ENCODE measurements at places on chromosomes 16 and 17.
A peak's percentile ranks its signal among the peaks of the same experiment; 100 is the strongest.

- no peak for DNase-seq
Measured at GRCh38 chr17:61464130-61464842, 12.1 kb downstream of the TBX4 start.

DNA sequence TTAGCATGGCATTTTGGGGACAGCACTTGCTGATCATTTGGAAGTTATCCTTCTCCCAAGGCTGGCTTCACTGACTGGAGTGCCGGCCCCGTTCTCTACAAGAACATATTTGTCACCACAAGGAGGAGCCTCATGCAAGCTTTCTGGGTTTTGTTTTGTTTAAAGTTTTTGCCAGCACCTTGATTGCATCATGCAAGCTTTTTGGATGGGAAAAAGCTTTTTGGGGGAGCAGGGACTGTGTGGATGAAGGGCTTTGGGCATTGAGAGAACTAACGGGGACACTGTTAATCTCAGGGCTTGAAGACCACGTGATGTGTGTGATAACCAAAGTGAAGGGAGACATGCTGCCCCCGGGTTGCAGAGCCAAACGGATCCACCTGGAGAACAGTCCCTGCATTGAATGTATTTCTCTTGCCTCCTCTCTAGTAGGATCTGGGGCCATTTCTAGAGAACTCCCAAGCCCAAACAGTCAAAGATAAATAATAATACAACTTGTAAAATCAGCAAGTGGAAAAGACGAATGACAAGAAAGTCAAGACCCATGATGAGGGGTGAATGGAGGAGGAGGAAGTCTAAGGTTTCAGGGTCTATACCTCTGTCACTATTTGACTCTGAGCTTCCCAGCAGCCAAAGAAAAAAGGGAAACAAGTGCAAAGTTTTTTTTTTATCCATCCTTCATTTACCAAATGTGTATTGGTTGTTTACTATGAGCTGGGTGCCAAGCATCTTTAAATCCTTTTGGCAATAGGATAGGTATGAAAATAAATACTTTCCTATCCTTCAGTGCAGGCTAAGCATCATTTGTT is 17.2 kb downstream of the TMEM114 start:
- no peak for DNase-seq

DNA sequence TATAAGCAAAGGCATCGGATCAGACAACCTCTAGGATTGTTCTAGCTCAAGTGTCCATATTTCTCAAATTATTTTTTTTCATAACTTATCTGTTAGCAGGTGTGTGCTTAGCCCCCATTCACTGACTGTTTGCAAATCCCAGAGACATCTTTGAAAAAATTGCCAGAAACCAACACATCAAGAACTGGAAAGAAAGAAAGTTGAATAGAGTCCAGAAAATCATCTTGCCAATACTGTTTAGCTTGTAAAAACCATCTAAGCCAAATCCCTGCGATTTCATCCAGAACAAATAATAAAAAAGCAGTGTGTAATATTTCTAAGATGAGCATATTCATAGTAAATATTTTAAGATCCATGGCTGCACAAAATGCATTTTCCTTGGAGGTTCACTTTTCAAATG is 64.5 kb downstream of the WSCD1 start:
- DNase-seq, result no peak

GRCh38 chr17:49297141-49297540 is 64.9 kb downstream of the ZNF652 start:
- peak; percentile 33 for DNase-seq

DNA sequence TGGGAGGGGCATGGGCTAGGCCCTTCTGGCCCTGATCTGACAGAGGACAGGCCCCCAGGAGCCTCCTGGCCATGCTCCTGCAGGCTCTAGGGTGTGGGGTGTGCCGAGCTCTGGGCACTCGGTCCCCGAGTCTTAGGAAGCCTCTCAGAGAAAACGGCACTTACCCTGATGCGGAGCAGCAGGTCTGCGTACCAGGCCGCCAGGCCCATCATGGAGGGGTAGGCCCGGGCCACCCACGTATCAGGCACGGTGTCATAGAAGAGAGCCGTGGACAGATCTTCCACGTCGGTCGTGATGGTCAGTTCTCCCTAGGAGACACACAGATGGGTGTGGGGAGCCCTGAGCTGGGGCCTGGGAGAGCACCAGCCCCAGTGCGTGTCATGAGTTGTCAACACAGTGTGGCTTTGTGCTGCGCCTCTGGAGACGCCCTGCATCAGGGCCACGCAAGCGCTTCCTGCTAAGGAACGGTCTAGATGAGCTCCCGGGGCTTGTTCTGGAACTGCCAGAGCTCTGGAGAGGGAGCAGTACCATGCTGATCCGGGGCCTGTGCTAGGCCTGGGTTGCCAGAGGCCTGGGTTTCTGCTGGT is 47.9 kb downstream of the PGS1 start:
- no peak for DNase-seq

DNA sequence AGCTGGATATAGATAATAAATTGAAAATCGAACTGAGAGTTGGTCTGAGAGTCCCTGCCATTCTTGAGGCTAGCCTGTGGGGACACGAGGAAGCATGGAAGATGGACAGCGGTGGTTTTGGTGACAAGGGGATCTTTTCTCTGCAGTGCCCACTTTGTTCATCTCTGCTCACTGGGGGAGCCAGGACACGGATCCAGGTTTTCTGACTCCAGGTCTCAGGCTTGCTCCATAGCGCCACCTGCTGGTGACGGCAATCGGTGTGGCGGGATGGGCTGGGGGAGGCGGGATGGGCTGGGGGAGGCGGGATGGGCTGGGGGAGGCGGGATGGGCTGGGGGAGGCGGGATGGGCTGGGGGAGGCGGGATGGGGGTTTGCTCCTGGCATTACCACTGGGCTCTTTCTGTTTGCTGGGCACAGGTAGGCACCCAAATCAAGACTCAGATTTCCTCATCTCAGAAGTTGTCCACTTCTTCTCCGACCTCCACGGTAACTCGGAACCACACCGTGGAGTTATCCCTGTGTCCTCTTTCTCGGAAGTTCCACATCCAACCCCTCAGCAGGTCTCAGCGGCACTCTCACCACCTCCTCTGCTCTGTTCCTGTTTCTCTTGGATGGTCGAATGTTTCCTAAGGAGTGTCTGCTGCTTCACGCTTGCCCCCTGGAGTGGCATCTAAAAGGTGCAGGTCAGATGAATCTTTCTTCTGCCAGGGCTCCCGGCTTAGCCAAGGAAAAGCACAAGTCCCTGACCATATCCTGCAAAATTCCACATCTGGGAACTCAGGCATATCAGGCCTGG is 142.4 kb downstream of the CYLD start:
- DNase-seq, result peak; percentile 30

GRCh38 chr16:67112591-67113399 is 3.1 kb downstream of the PHAF1 start:
- no peak for DNase-seq

DNA sequence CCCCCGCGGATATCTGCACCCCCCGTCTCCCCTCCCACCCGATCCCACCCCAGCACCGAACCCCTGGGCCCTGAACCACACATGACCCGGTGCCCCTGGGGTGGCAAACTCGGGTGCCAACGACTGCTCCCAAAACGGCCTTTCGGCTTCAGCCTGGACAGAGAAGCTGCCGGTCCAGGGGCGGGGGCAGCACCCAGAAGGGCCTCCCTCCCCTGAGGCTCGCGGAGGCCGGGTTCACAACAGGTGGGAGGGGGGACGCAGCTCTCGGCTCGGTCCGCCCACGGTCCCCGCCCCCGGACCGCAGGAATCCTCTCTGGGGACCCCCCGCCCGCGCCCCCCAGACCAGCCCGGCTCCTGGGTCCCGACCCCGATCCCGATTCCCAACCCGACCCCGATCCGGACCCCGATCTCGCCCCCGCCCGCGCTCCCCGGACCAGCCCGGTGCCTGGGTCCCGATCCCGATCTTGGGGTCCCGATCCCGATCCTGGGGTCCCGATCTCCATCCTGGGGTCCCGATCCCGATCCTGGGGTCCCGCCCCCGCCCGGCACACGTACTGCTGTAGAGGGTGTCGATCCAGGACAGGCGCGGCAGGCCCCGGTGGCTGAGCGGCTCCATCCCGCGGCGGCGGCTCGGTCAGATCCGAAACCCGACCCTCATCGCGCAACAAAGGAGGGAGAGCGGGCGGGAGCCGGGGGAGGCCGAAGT is 516 bp downstream of the ABR start:
- no peak for DNase-seq

DNA sequence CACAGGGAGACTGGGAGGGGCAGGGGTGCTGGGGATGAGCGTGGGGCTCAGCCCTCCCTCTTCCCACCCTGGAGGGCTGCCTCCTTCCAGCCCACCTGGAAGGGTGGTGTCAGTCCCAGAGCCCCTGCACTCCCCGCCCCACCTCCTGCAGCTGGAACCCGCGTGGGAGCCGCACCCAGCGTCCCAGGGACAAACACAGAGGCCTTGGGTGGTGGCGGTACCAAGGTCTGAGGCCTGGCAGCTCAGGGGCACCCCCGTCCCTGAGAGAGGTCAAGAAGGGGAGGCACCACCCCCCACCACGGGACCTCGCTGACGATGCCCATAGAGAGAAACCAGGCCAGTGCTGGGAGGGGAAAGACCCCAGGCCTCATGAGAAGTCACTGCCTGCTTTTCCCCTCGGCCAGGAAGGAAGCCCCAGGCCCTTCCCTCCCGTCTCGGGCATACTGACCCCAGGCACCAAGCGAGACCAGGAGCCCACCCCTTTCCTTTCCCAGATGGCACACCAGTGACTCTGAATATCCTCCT is 4.1 kb downstream of the HS3ST6 start:
- no peak for DNase-seq

DNA sequence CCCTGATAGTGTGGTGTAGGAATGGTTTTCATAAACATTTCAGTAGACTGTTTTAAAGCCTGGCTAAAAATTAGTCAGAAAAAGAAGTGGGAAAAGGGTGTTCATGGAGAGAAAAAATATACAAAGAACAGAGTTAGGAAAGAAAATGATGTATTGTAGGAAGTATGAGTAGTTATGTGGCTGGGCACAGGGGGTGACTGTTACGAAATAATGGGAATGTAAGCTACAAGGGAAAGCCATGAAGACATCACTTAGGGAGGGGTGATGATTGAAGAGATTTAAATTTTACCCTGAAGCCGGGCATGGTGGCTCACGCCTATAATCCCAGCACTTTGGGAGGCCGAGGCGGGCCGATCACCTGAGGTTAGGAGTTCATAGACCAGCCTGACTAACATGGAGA is 55.3 kb downstream of the NUP88 start:
- no peak for DNase-seq

GRCh38 chr16:85370881-85371651 is 242.1 kb upstream of the GSE1 start:
- peak; percentile 76 for DNase-seq

- DNase-seq, result no peak
Measured at GRCh38 chr17:33595828-33596227, 302.7 kb upstream of the ASIC2 start.

GRCh38 chr16:65547772-65548446 is 426.0 kb upstream of the CDH11 start:
- DNase-seq, result no peak

- DNase-seq, result peak; percentile 81
Measured at GRCh38 chr17:76367642-76368041, 13.9 kb upstream of the PRPSAP1 start.

- no peak for DNase-seq
Measured at GRCh38 chr17:76781056-76781982, 43.4 kb downstream of the MFSD11 start.

DNA sequence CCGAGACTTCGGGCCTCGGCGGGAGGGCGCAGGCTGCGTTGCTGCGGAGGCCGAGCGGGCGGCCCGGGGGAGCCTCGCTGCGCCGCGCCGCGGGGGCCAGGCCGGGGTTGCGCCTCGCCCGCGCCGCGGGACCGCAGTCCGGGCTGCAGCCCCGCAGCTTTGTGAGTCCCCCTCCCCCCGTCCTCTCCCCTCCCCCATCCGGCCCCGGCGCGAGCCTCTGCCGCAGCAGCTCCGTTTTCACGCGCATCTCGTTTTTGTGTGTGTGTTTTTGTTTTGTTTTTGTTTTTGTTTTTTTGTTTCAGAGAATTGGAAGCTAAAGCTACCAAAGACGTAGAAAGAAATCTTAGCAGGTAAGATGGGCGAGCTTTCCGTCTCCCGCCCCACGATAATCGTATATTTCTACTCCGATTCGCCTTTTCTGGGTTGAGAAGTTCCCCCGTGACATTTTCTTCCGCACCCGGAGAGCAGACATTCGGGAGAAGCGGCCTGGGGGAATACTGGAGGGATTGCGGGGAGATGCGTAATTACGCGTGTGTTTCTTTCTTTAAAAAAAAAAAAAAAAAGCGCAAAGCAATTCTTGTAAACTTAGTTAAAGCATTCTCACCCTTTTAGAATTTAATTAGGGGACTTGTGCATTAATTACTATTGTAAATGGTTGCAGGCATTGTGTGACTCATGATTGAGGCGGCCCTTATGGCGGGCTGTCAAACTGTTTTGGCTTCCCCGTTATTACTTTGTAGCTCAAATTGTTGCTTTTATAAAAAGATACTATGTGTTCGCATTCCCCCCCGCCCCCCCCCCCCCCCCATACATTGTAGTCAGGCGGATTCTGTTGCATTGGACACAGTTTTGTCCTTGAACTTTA is 732 bp downstream of the TNRC6A start:
- DNase-seq, result no peak

- DNase-seq, result no peak
Measured at GRCh38 chr17:72104164-72104862, 16.5 kb upstream of the SOX9 start.

DNA sequence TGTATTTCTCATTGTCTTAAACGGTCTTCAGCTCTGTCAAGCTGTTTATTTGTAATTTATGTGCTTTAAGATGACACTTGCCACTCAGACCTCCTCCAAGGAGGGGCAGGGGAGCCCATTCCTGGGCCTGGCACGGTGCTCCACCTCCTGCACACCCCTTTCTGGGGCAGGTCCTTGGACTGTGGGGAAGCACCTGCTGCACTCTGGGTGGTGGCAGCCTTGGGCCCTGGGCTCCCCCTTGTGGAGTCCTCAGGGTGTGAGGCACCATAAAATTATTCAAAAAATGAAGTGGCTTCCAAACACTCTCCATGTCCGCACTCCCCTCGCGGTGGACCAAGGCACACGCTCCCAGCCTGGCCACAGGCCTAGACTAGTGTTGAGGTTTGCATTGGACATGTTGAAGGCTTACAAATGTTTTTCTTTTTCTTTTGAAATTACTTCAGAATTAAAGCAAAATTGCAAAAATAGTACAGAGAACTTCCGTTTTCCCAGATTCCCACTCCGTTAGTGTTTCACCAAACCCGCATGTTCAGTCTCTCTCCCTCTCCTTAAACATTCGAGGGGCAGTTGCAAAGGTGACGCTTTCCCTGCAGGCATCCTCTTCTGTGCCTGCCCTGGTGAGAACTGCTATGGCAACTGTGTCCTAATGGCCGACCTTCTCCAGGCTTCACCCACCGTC is 32.4 kb downstream of the FOXK2 start:
- DNase-seq, result peak; percentile 79

DNA sequence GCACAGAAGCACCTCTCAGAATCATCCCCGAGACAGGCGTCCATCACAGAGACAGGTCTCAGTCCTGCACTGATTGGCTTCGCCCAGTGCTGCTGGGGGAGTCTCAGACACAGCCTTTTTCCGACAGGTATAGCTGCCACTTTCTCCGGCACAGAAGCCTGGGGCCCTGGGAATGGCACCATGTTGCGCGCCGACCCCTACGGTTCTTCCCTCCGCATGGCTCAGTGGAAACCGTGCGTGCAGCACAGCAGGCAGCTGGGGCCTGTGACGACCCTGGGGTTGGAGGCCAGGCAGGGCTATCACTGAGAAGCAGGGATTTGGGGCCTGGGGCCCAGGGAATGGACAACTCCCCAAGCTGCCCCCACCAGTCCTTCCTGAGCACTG is 29.7 kb upstream of the CDH15 start:
- no peak for DNase-seq
